Fibroblast of skin of right biceps (primary cell): ENCODE measurements at places on chromosomes 4 and X.
A peak's percentile ranks its signal among the peaks of the same experiment; 100 is the strongest.

GRCh38 chr4:22596409-22596808 is 80.5 kb upstream of the ADGRA3 start:
- DNase-seq = no peak

DNA sequence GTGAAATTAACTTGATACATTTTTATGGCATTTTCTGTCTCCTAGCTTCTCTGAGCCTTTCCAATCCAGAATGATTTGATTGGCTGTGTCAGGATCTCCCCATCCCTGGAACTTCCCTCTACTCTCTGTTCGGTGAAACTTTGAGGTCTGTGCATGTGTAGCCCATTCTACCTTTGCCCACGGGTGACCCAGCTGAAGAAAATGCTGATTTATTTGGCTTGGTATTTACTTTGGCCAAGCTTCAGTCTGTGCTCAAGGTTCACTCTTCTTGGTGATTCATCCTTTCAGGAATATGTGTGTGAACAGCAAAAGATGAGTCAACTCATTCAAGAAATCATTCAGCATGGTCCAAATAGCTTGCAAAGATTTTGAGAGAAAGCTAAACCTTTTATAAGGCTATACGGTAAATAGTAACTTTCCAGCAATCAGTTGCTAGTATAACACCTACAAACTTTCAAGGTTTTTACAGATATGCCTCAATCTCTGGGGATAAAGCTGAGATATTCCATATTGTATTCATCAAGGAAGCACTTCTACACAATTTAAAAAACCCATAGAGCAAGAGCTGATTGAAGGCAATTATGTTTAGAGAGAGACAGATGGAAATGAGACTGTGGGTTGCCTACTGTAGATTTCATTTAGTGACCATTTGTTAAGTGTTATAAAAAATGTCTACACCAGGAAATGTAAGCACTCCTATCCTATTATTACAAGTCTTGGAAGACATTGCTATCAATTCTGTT is 233.9 kb upstream of the CXXC4 start:
- DNase-seq = peak; percentile 78

DNA sequence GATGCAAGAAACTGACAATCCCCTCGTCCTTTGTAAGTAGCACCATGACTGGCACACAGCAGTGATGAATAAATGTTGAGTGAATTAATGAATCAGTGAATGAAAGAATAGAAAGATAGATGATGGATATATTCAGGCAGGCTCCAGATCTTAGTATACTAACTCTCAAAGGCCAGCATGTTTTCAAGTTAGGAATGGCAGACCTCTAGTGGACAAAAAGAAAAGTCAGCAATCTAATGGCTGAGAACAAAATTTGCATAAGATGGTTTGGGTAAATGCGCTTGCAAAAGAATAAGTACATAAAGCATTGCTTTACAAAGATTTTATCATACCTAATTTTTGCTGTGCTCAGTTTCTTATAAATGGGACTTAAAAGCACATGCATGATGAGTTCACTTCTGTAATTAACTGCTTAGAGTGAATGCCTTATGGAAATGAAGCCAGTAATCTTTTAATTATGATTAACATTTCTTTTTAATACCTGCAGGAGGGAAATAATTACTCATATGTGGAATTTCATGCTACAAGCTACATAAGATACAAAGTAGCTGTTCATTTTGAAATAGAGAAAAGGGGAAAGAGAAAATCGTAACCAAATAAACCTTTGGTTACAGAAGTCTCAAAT is 126.9 kb upstream of the GPRIN3 start:
- no peak for DNase-seq

DNA sequence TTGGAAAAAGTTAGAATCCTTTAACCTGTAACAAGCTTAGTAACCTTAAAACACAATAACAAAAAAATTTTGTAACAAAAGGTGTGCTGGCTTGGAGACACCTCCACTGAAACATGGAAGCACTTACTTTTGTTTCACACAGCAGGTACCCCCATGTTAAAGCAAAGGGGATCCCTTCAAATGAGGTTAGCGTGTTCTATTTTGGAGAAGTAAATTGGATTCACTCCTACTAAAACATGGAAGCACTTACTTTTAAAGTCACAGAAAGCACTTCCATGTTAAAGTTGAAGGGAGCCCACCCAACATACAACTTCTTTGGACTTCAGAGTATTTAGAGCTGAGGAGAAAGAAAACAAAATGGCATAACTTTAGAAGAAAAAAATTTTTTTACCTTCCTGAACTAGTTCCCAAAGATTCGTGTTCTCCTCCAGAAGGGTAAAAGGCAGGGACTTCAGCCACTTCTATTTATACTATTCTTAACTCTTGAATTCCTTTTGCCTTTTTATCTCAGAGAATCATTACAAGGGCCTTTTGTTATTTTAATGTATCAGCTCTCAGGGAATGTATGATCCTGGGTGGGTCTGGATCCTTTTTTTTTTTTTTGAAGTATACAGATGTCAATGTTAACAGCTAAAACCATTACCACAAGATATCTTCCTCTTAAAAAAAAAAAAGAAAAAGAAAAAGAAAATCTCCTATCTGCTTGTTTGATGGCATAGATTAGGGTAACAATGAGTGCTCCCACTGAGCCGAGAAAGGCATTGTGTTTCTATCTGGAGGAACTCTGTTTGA is 11.5 kb downstream of the LARP7 start:
- DNase-seq = peak; percentile 3

- no peak for DNase-seq
These were observed 112.7 kb downstream of the SH3RF1 start for GRCh38 chr4:169158046-169158445.

GRCh38 chr4:150591406-150591805 is 9.5 kb downstream of the MAB21L2 start:
- DNase-seq = no peak

- no peak for DNase-seq
These were observed 75.7 kb downstream of the ANKRD50 start for GRCh38 chr4:124636788-124637187.

- no peak for DNase-seq
These were observed 879.1 kb downstream of the ARAP2 start for GRCh38 chr4:35365186-35365585.

GRCh38 chrX:123330229-123330942 is 146.3 kb downstream of the GRIA3 start:
- DNase-seq = no peak

DNA sequence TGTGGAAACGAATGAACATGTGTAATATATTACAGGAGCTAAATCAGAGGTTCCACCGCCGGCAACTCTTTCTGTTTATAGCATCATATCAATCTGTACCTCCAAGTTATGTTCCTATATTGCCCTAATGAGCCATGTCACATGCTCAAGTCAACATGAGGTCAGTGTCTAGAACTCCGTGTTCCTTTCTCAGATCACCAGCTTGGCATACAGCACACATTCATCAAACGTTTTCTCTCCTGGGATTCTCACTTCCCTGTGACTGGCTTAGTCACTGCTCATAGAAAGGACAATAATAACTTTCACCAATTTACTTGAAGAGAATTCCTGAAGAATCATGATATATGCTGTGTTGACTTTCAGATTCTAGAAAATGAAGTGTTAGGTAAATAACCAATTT is 532.0 kb upstream of the SPANXN1 start:
- no peak for DNase-seq

DNA sequence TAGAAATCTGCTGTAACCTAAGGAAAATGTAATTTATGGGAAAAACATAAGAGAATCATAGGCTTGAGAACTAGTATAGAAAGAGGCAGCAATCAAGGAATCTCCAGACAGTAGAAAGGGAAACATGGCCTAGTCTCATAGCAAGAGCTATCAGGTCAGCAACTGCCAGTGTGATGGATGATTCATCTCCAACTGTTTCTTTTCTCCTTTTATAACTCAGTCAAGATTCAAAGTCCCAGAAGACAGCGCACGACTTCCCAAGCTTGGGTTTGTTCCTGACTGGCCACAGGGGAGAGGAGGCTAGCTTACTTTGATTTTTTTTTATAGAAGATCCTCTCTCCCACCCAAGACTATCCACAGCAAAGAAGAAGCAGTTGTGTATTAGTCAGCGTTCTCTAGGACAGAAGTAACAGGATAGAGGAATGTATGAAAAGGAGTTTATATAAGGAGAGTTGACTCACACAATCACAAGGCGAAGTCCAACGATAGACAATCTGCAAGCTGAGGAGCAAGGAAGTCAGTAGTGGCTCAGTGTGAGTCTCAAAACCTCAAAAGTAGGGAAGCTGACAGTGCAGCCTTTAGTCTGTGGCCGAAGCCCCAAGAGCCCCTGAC is 181.5 kb downstream of the GC start:
- peak; percentile 52 for DNase-seq

GRCh38 chrX:55754861-55755294 is 37.3 kb downstream of the RRAGB start:
- DNase-seq = no peak

- DNase-seq = no peak
These were observed 71.6 kb upstream of the SLC4A4 start for GRCh38 chr4:71267244-71267643.

DNA sequence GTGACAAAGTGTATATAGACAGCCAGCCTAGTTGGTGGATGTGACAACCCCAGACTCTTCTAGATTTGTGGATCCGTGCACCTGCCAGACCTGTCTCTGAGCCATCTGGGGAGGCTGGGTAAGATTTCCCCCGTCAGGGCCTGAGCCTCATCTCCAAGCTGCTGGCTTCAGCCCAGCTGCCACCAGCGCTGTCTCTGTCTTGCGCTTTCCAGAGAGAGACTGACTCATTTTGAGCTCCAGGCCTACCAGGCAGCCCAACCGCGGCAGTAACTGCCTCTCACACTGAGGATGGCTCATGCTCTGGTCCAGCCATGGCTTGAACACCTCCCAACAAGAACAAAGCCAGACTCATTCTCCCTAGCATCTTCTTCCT is 26.4 kb downstream of the NOP14 start:
- DNase-seq = peak; percentile 67

GRCh38 chrX:102976286-102976685 is 39.2 kb downstream of the RAB40AL start:
- DNase-seq = peak; percentile 30

- no peak for DNase-seq
These were observed 274.9 kb upstream of the TEX13A start for GRCh38 chrX:105495376-105495775.

DNA sequence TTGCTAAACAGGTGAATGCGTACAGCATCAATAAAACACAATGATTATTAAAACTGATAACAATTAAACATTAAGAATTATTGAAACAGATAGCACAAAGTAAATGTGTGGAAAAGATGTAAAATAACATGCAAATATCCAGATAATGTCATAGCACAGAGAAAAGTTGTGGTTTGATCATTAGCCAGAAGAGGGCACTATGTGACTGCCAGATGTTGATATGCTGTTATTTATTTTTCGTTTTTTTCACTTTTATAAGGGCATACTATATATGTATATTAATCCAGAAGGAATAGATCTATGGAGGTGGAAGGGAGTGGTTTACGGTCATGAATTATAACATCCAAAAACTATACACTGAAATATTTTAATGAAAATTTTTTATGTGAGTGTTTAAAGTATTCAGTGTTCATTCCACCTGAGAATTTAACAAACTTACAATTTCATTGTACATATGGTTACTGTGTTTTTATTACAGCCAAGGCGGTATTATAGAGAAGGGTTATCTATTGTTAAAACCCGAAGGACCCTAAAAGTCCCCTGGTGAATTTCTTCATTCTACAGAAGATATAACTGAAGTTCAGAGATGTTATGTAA is 211.9 kb upstream of the UGT8 start:
- peak; percentile 42 for DNase-seq

DNA sequence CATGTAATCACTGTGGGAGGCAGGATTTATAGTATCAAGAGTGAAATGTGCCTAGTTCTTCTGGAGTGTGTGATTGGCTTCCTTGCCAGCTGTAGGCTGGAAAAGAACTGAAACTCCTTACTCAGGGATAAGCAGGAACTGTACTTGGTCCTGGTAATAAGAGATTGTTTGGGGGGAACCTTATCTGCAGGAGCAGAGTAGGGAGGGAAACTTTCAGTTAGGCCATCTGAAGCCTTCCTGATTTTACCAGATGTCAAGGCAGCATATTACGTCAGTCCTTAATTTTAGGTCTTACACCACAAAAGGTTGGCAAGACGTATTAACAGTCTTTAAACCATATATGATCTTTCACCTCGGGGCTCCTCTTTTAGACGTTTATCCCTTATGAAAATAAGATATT is 231.5 kb upstream of the FMR1 start:
- no peak for DNase-seq

DNA sequence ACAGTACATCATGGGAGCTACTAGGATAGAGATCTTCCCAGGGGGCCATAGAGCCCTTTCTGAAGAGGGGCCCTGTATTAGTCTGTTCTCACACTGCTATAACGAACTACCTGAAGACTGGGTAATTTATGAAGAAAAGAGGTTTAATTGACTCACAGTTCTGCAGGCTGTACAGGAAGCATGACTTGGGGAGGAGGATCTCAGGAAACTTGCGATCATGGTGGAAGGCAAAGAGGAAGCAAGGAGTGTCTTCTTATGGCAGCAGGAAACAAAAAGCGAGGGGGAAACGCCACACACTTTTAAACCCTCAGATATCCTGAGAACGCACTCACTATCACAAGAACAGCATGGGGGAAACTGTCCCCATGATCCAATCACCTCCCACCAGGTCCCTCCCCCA is 4.2 kb upstream of the SLC9A6 start:
- no peak for DNase-seq

- DNase-seq = peak; percentile 27
These were observed 5.1 kb upstream of the GABRQ start for GRCh38 chrX:152632445-152633097.

- no peak for DNase-seq
These were observed 4.1 kb downstream of the PCDH7 start for GRCh38 chr4:30724247-30724646.

GRCh38 chr4:52588771-52589591 is 70.1 kb downstream of the USP46 start:
- peak; percentile 74 for DNase-seq

DNA sequence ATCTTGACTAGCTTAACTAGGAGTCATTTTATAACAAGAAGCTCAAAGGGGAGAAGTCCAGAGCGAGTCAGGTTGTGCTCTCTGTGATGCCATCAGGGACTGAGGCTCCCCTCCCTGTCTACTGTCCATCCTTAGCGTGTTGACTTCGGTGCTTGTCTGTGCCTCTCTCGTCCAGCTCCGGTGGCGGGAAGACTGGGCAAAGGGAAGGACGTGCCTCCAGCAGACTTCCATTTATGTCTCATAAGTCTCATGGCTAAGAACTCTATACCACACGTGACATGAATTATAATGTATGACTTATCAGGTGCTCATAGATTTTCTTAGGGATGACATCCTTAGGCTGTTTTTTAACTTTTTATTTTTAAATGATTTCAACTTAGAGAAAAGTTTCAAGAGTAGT is 92.6 kb upstream of the TLR2 start:
- DNase-seq = no peak

GRCh38 chrX:39661116-39661907 is 436.4 kb downstream of the BCOR start:
- DNase-seq = no peak
